ENCODE measurements at places on chromosomes 11 and 22.

GRCh38 chr11:128208329-128209137 lies 378.8 kb downstream of the ETS1 start:
- DNase-seq = no peak

- no peak for DNase-seq
These were observed 304.9 kb downstream of the BRD1 start for GRCh38 chr22:49522582-49523373.

- DNase-seq = no peak
These were observed 20.9 kb upstream of the SCUBE1 start for GRCh38 chr22:43364169-43364435.

GRCh38 chr22:19951346-19951745 lies 9.7 kb upstream of the TXNRD2 start:
- no peak for DNase-seq

GRCh38 chr11:133070021-133070713 lies 462.1 kb downstream of the OPCML start:
- DNase-seq = no peak

DNA sequence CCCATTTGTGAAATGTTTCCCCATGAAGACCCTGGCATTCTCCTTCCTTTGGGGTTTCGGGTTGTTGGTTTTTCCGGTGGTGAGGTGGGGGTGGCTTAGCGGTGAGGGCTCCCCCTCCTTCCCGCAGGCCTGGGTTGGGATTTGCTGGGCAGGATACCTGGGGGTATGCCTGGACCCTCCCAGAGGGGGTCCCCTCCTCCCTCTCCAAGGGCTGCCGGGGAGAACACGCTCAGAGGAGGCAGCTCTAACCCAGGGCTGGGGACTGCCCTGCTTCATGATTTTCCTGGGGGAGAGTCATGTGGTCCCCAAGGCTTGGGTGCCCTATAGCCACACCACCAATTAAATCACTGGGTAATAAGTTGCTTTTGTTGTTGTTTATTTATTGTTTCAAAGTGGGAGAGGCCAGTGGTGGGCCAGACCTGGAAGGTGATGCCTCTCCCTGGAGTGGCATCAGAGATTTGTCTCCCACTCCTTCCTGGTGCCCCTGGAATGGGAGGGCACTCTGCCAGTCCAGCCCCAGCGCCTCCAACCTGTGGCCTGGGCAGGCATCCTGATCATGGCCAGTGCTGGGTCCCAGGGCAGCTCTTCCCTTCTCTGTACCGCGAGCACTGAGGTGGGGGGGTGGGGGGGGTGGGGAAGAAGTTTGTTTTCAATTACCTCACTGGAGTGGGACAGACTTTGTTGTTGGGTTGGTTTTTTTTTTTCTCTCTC lies 1.3 kb upstream of the CLCF1 start:
- DNase-seq = no peak

DNA sequence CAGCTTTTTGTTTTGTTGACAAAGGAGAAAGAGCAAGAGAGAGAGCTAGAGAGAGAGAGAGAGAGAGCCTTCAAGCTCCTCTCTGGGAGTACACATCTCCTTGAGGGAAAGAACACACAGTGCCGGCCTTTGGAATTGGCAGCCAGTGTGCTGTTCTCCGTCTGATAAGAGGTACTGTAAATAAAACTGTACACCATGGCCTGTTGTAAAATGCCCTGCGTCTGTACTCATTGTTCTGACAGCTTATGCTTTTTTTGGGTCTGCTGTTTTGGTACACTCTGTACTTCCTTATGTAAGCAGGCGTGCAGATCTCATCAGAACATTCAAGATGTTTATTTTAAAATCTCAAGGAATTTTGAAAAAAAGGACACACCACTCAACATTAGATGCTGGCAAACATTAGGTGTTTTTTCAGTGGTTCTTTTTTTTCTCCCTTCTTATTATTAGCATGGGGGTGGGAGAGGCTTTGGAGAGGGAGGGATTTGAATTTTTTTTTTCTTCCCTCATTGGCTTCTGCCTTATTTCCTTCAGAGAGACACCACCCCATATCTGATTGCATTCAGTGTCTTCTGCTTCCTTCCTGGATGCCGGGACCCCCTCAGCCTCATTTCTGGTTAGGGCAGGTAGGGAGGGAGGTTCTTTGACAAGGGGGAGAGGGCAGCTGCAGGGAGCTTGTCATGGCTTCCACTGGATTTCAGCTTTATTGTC lies 116.8 kb upstream of the NNMT start:
- peak; percentile 93 for DNase-seq

GRCh38 chr22:37979782-37980181 lies 4.6 kb downstream of the SOX10 start:
- no peak for DNase-seq

GRCh38 chr11:123544631-123545375 lies 109.6 kb downstream of the SCN3B start:
- no peak for DNase-seq

GRCh38 chr11:46659908-46660307 lies 40.5 kb downstream of the ARHGAP1 start:
- no peak for DNase-seq

DNA sequence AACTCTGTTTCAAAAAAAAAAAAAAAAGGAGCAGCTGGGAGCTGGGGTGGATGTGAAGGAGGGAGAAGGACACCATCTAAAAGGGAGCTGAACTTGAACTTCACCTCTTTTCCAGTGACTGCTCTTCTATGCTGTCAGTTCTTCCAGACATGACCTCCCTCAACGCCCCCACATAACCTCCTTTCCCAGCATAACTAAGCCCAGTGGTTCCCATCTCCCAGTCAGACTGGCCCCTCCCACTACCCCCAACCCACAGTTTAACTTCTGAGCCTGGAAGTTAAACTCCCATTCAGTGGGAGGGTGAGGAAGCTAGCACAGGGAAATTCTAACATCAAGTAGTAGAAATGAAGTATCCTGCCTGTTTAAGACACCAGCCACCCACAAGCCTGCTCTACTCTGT lies 1.8 kb downstream of the ARHGAP1 start:
- no peak for DNase-seq

DNA sequence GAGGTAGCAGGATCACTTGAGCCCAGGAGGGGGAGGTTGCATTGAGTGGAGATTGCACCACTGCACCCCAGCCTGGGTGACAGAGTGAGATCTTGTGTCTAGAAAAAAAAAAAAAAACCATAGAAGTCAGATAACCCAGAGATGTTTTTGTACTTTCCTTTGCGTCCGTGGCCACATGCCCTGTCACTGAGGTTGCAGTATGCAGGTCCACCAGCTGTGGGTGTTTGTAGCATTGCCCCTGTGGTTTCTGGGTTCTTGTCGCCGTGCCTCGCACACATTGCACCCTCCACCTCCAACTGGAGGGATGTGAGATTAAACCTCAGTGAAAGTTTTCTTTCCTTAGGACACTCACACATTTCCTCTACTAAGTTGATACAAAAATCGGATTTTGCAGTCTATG lies 70.3 kb downstream of the TNRC6B start:
- DNase-seq = no peak

DNA sequence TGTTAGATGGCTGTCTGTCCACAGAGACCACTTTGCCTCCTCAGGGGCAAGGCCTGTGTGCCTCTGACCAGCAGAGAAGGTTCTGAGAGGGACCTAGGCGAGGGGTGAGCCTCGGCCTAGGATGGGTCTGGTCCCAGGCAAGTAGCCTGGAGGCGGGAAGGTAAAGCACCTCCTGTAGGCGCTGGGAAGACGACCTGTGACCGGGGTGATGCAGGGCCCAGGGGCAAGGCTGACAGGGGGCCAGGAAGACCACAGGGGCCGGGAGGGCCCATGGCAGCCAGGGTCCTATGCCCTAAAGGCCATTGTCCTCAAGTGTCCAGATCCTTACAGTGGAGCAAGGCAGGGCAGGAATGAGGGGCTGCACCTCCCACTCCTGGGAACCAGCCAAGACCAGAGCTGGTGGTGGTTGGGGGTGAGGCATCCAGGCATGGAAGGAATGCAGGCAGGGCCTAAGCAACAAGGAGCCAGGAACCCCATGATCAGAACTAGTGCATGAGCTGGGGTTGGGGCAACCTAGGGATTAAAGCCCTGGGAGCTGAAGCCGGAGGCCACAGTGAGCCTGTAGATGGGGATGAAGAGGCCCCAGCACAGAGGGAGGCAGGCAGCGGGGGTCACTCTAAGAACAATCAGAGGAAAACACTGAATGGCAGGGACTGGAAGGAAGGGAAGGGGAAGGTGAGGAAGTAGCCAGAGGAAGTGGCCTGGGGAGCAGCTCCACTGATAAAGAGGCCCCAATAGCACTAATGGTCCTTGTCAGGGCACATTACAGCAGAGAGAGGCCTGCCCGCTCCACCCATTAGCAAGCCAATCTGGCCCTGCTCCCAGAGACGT lies 32.9 kb upstream of the KLHL35 start:
- DNase-seq = no peak

All from mucosa of gallbladder (tissue), 1 donor.